ENCODE measurements at places on chromosomes 4 and X.

- no peak for DNase-seq
These were observed 107.3 kb downstream of the EFNB1 start for GRCh38 chrX:68936126-68936525.

DNA sequence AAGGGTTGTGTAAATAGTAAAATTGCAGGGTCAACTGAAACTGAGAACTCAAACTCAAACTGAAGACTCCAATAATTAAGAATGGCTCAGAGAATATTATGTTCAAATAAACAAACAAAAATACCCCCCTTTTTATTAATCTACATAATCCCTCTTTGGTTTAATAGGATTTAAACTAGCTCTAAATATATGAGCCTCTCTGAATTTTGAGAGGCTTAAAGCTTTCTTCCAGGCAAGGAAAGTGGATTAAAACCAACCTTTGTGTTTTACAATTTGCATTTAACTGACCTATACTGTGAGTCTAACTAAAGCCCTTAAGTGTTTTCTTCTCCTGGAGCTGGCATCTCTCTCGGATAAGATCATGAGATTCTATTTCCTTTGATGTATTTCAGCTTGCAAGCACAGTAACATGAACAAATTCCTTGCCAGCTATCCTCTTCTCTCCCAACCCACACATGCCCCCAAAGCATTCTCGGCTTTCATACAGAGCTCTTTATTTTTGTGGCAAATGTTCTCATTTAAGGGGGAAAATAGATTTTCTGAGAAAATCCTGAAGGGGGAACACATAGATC, 1310.8 kb upstream of the AGA start:
- DNase-seq, result no peak

- DNase-seq, result peak; percentile 33
These were observed 249.6 kb downstream of the OPHN1 start for GRCh38 chrX:68183612-68184214.

GRCh38 chr4:69977582-69977981, 12.1 kb upstream of the CSN2 start:
- DNase-seq, result no peak

GRCh38 chr4:156971676-156972378, at the start of gene PDGFC:
PDGFC (minus strand) TSS chr4:156971799; CDS start chr4:156970903, 896 bp downstream.
- peak; percentile 86 for DNase-seq
